CD8-positive, alpha-beta memory T cell (primary cell): ENCODE measurements at places on chromosomes 7 and 10. TPM values are rescaled to one million over a fixed set of nuclear protein-coding genes. Genes with fewer than 3 reads are reported as not detected.

DNA sequence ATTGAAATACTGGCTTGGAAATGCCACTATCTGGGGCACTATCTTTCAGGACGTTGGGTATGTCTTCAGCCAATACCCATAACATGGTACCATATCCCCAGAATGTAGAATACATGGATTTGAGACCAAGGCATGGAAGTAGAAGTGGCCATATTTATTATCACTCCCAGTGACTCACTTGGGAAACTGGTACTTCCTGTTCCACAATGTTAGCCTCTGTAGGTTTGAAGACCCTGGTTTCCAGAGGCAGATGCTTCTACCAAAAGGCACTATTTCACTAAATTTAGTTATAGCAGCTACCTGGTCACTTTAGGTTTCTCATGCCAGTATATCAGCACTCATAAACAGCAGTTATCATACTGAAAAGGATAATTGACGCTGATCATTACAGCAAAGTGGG lies 184.2 kb downstream of the CCDC71L start:
- no peak overlapping the region for H3K4me3 ChIP-seq
- H3K36me3 ChIP-seq: no peaks in the 10 kb centered on the region
- DNase-seq: no peak
- no peaks in the 10 kb centered on the region for H3K27me3 ChIP-seq

GRCh38 chr7:145978769-145979168 lies 137.8 kb upstream of the CNTNAP2 start:
- H3K27me3 ChIP-seq: no peaks in the 10 kb centered on the region
- no peaks in the 10 kb centered on the region for H3K36me3 ChIP-seq
- no peak for DNase-seq
- no peak overlapping the region for H3K27ac ChIP-seq

- no peaks in the 10 kb centered on the region for H3K4me1 ChIP-seq
- no peaks in the 10 kb centered on the region for H3K36me3 ChIP-seq
- H3K27ac ChIP-seq: no peak overlapping the region
- DNase-seq: no peak
- H3K4me3 ChIP-seq: no peak overlapping the region
Observed at GRCh38 chr10:123604506-123604905, 61.6 kb upstream of the GPR26 start.

GRCh38 chr10:62939698-62940097 lies 123.5 kb upstream of the EGR2 start:
- no peaks in the 10 kb centered on the region for H3K36me3 ChIP-seq
- DNase-seq: no peak
- no peak overlapping the region for H3K27ac ChIP-seq
- no peaks in the 10 kb centered on the region for H3K27me3 ChIP-seq

- H3K27me3 ChIP-seq: no peaks in the 10 kb centered on the region
- no peak overlapping the region for H3K4me3 ChIP-seq
- no peak for DNase-seq
- H3K4me1 ChIP-seq: no peaks in the 10 kb centered on the region
Observed at GRCh38 chr7:116948934-116949333, 4.4 kb upstream of the ST7 start.

Gene NACAD
- total RNA-seq: 0.82 TPM

Gene CPXM2
- not detected for total RNA-seq

Gene NPS
- not detected for total RNA-seq
